Hindlimb muscle (tissue), 1 donor: ENCODE measurements at places on chromosomes 13 and 19. TPM values are rescaled to one million over a fixed set of nuclear protein-coding genes. Genes with fewer than 3 reads are reported as not detected.
A peak's percentile ranks its signal among the peaks of the same experiment; 100 is the strongest.

GRCh38 chr13:95060014-95060519 is 241.2 kb downstream of the ABCC4 start:
- no peak for DNase-seq

- DNase-seq, result peak; percentile 91
These were observed 1.8 kb upstream of the SSBP4 start for GRCh38 chr19:18417250-18418028.

DNA sequence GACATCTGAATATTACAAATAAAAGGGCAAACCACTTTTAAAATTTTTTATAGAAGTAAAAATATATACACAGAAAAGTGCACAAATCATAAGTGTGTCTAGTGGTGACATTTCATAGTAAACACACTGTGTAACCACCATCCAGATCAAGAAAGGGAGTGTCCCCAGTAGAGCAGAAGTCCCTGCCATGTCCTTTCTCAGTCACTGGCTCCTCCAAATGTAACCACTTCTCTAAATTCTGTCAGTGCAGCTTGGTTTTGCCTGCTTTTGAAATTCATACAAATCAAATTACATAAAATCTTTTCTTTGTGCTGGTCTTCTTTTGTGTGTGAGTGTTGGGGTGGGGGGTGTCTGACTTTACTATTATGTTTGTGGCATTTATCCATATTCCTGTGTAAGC is 116.5 kb downstream of the RBM26 start:
- no peak for DNase-seq

CGB8 gene
- not detected for polyA plus RNA-seq

- DNase-seq, result no peak
These were observed 41.6 kb upstream of the CHST8 start for GRCh38 chr19:33580026-33580644.

DNA sequence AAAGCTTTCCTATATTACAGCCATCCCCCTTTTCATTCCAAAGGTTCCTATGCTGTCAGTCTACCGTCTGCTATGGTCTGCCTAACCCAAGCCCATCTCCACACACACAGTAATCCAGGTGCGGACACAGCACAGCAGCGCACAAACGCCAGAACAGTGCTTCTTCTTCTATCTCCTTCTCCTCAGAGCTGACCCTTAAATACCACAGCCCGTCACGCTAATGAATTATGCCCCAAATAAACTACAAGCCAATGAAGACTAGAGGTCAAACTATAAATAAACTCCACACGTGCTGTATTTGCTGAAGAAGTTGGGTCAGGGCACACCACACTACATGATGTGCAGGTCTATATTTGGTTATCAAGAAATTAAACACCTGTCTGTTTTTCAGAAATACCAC is 71.8 kb downstream of the TBC1D4 start:
- DNase-seq, result no peak

DNA sequence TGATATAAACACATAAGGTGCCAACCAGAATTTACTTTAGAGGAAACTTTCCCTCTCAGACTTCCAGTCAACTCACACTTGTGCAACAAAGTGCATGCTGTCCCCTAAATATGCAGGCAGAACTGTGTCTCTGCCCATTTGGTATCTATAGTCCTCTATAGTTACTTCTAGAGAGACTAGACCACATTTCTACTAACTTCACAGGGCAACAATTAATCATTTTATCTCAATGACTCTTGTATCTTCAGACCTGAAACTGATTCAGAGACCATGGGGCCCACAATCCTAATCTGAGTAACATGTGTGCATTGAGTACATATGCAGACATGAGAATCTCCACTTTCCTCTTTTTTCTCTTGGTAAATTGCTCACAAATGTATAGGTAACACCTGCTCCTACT is 158.1 kb downstream of the ZNF486 start:
- no peak for DNase-seq

DNA sequence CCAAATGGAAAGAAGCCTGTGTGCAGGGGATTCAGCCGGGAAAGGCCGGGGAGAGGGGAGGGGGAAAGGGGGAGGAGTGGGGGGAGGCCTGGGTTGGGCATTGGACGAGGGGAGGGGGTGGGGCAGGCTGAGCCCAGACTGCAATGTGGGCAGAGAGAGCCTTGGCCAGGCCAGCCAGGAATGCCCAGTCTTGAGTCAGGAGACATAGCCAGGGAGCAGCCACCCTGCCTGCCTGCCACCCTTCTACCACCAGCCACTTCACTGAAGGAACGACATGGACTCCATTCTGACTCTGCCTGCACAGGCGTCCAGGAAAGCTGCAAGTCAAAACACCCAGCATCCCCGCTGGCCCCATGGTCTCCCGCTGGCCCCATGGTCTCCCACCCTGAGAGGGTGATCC is 498 bp downstream of the PROZ start:
- no peak for DNase-seq

GPR12 gene
- 0.23 TPM for polyA plus RNA-seq

GRCh38 chr19:751501-752341 is 809 bp downstream of the MISP start:
- DNase-seq, result no peak

DNA sequence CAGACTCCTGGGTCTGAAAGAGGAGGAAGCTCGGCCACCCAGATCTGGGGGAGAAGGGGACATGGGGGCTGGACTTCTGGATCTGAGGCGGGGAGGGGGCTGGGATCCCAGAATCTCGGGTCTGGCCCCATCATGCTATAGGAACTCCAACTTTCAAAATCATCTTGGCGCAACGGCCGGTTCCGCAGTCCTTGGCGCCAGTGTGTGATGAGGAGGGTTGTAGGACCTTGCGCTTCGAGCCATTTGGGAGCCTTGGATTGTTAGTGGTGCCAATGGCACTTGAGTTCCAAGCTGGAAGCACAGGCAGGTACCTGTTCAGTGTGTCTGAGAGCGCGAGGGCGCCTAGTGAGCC is 324 bp downstream of the RUVBL2 start:
- no peak for DNase-seq

MYO1F gene
- 12.3 TPM for polyA plus RNA-seq

DNA sequence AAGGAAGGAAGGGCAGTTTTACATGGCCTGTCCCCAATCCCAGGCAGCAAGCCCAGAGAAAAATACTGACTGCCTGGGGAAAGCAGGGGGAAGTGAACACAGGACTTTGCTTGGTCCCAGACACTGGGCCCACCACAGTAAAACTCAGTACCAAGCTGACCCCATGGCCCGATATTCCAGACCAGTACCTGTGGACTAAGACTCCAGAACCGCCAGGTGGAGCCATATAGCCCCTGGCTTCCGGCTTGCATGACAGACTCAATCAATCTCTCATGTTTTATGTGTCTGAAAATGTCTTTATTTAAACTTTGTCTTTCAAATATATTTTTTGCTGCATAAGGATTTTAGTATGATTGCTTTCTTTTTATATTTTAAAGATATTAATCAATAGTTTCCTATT is 767.9 kb upstream of the SLITRK6 start:
- no peak for DNase-seq

MRPS12 gene
- polyA plus RNA-seq, result 20.2 TPM

GRCh38 chr19:35816262-35816661 is 3.6 kb upstream of the PRODH2 start:
- DNase-seq, result no peak

- peak; percentile 31 for DNase-seq
These were observed 384.5 kb upstream of the GPC6 start for GRCh38 chr13:92842145-92842544.

GRCh38 chr13:110135977-110136597 is 170.9 kb downstream of the COL4A1 start:
- DNase-seq, result no peak

DNA sequence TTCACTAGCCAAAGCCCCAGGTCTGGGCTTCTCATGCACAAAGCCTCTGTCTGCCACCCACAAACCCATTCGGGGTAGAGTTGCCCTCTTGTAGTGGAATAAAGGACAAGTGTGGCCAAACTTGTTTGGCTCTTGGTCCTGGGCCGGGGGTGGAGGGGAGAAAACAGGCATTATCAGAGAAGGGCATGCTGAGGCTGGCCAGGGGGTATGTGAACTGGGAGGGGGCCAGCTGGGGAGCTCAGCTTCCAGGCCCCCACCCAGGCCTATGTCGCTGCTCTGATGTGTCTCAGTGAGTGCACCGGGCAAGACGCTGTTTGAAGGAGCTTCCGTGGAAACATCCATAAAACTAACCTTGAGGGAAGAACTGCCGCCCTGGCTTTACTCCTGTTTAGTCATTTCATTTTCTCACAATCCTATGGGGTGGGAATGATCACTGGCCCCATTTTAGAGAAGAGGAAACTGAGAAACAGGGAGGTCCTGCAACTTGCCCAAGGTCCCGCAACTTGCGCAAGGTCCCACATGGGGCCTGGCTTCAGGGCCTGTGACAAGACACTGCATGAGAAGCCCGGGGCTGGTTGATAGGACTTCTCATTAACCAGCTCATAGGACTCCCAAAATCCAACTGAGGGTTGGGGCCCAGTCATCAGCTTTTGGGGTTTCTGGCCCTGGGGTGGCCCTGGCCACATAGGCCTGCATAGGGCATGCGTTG is 30.8 kb downstream of the CCNE1 start:
- no peak for DNase-seq

RLN3 gene
- not detected for polyA plus RNA-seq

DNA sequence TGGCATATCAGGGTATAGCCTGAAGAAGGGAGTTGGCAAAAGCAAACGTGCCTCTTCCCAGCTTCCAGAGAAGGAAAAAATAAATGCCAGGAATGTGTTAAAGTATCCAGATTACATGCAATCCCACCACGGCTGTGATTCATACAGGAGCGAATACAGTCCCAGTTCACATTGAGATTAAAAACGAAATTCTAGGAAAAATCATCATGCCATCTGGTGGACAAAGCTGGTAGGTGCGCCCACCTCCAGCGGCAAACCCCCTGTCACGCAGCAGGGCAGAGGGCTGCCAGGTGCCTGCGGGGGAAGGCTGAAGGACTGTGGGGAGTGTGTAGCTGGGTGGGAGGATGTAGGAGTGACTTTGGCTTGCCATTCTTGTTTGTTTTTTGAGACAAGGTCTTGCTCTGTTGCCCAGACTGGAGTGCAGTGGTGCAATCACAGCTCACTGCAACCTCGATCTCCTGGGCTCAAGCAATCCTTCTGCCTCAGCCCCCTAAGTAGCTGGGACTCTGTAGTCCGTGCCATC is 6.4 kb upstream of the DMWD start:
- peak; percentile 69 for DNase-seq

- DNase-seq, result no peak
These were observed 300.7 kb downstream of the ZNF536 start for GRCh38 chr19:30672926-30673325.

KCNRG gene
- 1.1 TPM for polyA plus RNA-seq

DNA sequence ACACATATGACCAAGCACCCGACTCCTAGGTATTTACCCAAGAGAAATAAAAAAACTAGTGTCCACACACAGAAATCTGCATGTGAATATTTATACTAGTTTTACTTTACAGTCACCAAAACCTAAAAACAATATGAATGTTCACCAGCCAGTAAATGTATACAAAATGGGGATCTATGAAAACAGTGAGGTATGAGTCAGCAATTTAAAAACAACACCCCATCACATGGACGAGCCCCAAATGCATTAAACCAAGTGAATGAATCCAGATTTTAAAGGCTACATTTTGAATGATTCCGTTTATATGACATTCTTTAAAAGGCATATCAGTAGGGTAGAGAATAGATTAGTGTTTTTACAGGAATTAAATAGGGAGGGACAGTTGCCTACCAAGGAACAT is 22.1 kb downstream of the SIGLEC7 start:
- no peak for DNase-seq
